Caki2 (cell line): ENCODE measurements at places on chromosomes 6 and 20.
A peak's percentile ranks its signal among the peaks of the same experiment; 100 is the strongest.

GRCh38 chr20:14707026-14707680 is 369.7 kb upstream of the FLRT3 start:
- DNase-seq, result no peak

DNA sequence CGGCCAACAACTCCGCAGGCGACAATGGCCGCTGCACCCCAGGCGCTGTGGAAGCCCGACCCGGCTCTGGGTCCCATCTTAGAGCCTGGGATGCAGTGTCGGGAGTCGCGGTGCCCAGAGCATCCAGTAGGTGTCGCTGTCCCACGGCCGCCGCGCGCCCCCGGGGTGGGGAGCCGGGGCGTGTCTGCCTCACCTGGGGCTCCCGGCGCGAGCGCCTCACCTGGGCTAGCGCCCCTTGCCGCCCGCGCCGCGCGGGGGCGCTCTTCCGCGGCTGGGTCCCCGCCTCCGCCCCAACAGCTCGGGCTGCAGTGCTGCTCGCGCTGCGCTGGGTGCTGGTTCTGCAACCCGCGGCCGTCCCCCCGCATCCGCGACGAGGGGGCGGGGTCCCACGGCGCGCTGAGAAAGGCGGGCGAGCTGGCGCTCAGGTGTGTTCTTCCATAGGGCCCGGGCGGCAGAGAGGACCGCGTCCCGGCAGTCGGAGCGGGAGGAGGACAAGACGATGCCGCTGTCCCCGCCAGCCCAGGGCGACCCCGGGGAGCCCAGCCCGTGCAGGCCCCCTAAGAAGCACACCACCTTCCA is at the start of gene CRYBG1:
Gene CRYBG1 (plus strand): TSS at position 308 of the 579 bp plus-strand sequence. CDS start 192 bp downstream, at position 500.
- DNase-seq, result peak; percentile 71

GRCh38 chr6:88519301-88520016 is 353.3 kb upstream of the CNR1 start:
- DNase-seq, result no peak

- peak; percentile 37 for DNase-seq
Measured at GRCh38 chr6:156840606-156841005, 63.4 kb downstream of the ARID1B start.

DNA sequence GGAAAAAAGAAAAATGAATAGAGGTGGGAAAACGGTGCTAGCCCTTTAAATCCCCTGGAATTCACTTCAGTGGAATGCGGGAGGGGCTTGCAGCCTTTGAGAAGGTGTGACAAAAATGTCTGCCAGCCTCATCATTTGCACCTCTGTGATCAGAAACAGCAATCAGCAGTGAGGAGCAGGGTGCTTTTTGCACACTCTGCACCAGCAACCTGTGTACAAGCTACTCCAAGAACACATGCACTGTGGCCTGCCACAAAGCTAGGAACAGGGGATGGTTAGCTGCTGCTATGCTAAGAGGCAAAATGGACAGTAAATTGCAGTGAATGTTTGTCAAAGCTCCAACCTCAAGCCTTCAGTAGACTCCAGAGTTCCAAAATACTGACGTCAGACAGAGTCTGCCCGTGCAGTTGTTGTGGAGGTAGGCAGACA is 29.7 kb downstream of the GINS1 start:
- no peak for DNase-seq

DNA sequence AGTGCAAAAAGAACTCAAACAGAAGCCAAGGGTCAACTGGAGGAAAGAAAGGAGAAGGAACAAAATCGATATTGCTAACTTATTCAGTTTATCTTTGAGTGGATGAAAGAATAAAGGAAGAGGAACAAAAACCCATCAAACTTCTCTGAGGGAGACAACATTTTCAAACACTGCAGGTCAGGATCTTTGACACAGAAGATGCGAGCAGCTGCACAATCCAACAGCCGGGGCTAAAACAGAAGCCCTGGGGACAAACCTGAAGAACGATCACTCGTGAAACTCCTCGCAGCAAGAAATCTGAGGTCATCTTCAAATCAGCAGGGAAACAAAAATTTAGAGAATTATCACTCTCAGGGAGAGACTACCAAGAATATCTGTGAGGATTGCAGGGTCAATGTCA is 14.2 kb downstream of the SLC23A2 start:
- no peak for DNase-seq

DNA sequence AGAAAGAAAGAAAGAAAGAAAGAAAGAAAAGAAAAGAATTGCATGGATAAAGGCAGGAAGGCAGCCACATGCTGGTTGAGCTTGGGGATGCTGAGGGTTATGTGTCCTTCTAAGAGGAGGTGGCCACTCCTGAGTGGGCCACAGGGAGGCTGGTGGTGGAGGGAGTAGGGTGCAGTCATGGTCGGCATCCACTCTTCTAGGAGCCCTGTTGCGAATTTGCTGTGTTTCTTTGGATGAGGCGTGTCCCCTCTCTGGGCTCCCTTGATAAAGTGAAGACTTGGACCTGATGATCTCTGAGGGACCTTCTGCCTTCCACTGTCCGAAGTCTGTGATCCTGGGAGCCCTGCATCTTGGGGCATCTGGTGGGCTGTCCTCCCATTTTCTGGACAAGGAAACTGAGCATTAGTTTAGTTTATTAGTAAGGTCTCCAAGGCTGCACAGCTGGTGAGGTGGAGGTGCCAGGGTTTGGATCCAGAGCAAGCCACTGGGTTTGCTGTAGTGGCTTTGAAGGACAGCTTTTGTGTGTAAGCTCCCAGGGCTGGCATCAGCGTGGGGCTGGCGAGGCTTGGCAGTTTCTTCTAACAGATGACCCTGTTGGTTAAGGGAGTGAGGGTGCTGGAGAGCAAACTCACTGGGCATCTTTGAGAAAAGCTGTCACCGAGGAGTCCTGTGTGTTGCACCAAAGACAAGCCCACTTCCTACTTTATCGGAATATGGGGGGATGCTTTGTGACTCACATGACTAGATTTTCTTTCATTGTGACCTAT is 4.3 kb downstream of the DLGAP4 start:
- no peak for DNase-seq

DNA sequence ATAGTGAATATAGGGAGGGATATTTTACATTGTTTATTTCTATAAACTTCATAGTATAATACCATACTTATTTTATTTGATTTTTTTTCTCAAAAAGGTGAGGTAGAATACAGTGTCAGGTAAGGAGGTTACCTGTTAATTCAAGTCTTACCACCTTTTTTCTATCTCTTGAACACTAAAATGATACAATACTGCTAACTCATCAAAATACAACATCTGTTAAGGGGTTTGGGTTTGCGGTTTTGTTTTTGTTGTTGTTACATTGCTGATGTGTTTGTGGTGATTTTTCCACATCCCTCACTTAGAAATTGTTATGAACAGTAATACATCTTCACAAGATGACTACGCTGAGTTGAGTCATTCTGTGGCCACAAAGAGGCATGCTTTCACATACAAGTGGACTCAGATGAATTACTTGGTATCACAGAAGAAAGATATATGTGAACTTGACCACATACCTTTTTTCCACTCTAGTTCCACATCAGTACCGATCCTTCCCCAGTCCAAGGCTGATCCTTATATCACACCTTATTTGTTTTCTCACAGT is 139.4 kb upstream of the ID4 start:
- peak; percentile 15 for DNase-seq

DNA sequence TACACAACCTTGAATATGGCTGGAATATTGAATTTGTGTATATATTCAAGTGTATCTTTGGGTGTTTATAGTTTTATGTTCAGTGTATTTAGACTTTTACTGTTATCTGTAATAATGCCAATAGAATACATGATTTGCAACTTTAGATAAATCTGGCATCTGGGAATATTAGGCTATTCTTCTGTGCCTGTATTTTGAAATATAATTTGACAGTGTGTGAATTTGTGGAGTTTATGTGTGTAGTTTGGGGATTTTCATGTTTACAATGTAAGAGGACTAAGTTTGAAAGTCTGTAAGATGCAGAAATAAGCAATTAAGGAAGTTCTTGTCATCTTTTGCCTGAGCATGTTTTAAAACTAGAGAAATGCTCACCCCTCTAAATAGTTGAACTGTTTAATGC is at the start of gene OR10C1:
Gene OR10C1 (plus strand): TSS at position 301 of the 400 bp plus-strand sequence. CDS start 710 bp downstream, outside the sequence.
- DNase-seq, result no peak

GRCh38 chr20:53365539-53366075 is 228.0 kb downstream of the ZNF217 start:
- DNase-seq, result no peak

DNA sequence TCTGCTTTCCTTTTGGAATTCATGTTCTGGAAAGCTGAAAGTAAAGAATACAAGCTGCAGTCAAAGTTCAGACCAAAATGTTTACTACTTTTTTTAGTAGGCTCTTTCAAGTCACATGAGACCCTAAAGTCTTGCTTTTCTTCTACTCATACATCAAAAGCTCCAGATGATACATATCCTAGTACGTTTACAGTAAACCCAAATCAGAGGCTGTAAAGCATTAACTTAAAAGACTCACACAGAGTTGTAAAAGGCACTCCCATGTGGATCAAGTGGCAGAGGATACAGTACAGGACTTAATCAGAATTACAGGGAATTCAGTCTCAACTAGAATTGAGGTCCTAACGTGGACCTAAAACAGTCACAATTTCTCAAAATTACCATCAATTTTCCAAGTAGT is 40.7 kb downstream of the STK38 start:
- DNase-seq, result no peak

DNA sequence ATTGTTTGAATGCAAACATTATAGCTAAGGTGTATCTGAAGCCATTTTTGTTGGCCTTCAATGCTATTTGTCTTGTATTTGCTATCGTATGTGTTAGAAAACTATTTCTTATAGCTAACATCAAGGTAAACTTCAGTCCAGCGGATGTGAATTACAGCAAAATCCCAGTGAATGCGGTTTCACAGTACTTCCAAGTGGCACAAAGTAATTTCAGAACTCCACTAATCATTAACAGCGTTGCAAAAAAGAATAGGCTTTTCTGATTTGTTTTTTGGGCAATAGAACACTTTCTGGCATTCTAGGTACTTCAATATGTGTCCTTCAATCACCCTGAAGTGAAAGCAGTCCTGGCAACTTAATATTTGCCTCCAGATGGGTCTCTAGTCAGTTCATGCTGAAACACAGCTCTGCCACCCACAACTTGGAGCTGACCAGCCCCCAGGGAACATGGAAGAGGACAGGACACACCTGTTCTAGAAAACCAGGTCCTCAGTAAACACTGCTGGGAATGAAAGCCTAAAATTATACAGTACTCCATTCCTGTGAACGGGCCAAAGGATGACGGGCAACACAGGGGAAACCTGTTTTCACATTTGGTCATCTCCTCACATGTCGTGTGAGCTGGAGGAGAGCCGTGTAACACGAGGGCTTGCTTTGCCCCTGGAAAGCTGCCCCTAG is 9.7 kb upstream of the MRPS10 start:
- no peak for DNase-seq

DNA sequence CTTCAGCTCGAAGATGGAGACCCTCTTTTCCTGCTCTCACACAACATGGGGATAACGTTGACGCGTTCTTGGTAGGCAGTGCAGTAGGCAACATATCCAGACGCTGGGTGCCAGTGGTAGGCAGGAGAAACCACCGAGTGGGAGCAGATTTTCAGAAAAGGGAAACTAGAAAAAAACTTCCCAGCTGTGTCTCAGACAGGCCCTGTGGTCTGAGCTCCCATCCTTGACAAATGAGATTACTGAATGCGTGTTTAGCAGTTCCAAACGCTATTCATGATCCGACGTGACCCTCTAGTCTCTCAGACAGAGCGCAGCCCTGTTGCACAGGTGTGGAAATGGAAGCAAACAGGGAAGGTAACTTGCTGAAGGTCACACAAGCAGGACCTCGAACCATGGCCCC is 83.9 kb upstream of the DUSP22 start:
- no peak for DNase-seq

GRCh38 chr6:121603486-121603885 is 168.0 kb downstream of the GJA1 start:
- no peak for DNase-seq

DNA sequence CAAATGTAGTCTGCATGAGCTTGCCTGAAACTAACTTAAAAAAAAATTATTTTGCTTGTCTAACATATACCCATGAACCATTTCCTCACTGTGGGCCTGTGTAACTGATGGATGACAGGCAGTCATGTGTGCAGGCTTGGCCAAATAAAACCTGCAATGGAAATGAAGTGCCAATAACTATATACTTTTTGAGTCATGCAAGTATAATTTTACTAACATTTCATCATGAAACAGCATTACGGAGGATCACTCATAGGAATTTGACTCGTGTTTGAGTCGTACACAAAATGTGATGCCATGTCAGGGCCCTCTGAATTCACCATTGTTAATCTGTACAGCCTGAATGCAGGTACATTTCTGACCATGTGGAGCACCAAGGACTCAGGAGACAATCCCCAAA is 46.6 kb downstream of the HDDC2 start:
- DNase-seq, result peak; percentile 45

DNA sequence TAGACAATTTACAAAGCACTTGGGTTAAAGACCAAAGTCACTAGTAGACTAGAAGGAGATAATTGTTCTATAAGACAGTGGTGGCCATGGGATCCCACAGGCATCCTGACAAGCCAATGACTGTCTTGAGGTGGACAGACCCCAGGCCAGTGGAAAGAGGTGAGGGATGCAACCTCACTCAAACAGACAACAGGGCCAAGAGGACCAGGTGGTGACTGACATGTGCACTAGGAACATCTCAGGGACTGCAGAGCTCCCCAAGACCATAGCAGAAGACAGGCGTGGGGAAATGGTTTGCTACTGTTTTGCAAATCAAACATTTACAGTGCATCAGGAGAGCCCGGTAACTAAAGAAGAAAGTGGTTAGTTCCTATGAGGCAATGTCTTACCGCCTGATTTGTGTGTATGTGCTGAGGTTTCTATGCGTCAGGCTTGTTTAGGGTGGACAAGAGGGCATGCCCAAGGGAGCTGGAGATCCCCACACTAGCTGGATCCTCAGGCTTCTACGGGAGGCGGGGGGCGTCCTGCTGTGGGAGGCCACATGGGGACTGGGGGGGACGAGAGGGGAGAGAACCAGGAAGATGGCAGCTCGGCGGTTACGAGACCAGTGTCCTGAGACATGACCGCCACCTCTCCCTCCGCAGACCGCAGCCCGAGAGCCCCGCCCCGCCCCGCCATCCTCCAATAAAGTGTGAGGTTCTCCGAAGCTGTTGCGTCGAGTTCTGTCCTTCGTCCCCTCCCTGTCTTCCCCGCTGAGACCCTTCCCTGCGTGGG is 623 bp upstream of the MRPS26 start:
- no peak for DNase-seq

- no peak for DNase-seq
Measured at GRCh38 chr6:52123251-52123650, 35.8 kb upstream of the PKHD1 start.

GRCh38 chr6:144145541-144145940 is 4.8 kb upstream of the STX11 start:
- no peak for DNase-seq

GRCh38 chr6:128179876-128180438 is 279.1 kb upstream of the THEMIS start:
- DNase-seq, result no peak
